ENCODE measurements at places on chromosomes 1 and 21. TPM values are rescaled to one million over a fixed set of nuclear protein-coding genes. Genes with fewer than 3 reads are reported as not detected.

RNU1-1 gene
- total RNA-seq, result under 0.01 TPM

ELAPOR1 gene
- total RNA-seq, result 13.6 TPM

FMO2 gene
- 1.2 TPM for total RNA-seq

NTRK1 gene
- 6.2 TPM for total RNA-seq

FMO4 gene
- 0.46 TPM for total RNA-seq

RNU1-3 gene
- under 0.01 TPM for total RNA-seq

UMODL1 gene
- not detected for total RNA-seq

NUDT4B gene
- total RNA-seq, result 5.5 TPM

CYP4A22 gene
- not detected for total RNA-seq

DMAP1 gene
- total RNA-seq, result 42.0 TPM

CCDC27 gene
- total RNA-seq, result not detected

Data from diencephalon (tissue), 1 donor.